ENCODE measurements at places on chromosomes 4 and X.

- DNase-seq, result no peak
These were observed 51.1 kb downstream of the SLC10A7 start for GRCh38 chr4:146470604-146471003.

GRCh38 chr4:5710961-5711478 lies at the start of gene EVC:
EVC (plus strand) TSS chr4:5711201; CDS start chr4:5711381, 180 bp downstream.
- DNase-seq, result no peak

- DNase-seq, result no peak
These were observed 23.5 kb upstream of the IRAK1 start for GRCh38 chrX:154043003-154043763.

GRCh38 chr4:27001398-27002164 lies 140.9 kb downstream of the STIM2 start:
- no peak for DNase-seq

DNA sequence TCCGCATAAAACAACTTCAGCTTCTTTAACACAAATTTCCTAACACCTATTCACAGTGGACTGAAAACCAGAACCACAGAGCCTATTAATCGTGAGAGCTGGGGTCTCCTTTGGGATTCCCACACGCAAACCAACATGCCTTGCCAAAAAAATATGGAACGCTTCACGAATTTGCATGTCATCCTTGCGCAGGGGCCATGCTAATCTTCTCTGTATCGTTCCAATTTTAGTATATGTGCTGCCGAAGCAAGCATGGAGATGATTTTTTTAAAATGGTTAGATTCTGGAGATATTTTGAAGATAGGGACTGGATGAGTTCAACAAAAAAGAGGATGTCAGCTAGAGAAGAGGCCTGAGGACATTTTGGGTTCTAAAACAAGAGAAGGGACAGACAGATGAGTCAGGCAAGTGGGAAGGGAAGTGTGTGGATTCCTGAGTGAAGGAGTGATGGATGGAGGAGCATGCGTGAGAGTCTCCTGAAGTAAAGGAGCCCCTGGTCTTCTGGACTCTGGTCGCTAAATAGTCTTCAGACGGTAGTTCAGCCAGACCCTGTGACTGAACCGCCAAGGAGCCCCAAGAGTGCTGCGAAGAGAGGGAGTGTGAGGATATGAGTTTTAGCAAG lies 9.5 kb upstream of the GATA1 start:
- no peak for DNase-seq

DNA sequence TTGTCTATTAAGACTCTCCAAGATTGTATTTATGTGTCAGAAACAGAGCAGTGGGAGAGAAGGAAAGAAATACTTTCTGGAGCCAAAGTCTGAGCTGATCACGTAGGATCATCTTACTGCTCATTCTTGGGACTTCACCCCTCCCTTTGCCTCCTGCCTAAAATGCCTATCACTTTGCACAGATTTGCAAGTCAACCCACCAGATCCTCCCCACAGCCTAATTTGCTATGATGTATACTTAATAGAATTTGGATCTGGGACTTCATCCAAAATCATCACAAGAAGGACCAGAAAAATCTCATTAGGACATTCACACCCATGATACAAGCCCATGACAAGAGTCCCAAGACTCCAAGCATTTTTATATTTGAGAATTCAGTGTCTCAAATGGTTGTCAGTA lies 290.2 kb downstream of the FBXW7 start:
- DNase-seq, result no peak

DNA sequence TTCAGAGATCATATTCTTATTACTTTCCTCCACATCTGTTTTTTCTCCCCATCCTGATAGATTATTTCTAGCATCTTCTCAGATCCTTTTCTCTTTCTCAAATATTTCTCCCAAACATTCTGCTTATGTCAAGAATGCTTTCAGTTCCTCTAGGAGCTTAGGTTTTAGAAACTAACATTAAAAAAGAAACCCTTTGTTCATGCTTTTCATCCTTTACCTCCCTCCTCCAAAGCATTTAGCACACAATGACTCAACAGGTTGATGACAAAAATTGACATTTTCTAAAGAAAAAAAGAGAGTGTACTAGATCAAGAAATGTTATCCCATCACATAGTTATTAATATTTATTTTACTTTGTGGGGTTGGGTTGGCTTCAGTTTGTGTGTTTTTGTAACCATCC lies 16.5 kb upstream of the ALB start:
- DNase-seq, result no peak

DNA sequence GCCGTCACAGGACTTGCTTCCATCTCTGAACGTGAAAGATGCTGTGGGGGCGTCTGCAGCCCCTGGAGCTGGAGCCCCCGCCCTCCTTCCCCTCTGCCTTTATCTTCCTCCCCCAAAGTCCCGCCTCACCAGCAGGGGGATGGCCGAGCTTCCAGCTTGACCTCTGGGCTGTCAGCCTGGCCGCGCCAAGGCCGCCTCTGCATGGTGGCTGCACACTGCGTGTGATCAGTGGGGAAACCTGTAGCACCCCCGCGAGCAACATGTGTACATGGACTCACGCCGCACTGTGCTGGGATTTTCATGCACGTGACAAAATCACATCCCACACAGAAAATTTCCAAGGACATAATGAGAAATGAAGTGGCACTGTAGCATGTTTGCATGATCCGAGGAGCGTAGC lies 26.5 kb upstream of the PSAPL1 start:
- DNase-seq, result no peak

DNA sequence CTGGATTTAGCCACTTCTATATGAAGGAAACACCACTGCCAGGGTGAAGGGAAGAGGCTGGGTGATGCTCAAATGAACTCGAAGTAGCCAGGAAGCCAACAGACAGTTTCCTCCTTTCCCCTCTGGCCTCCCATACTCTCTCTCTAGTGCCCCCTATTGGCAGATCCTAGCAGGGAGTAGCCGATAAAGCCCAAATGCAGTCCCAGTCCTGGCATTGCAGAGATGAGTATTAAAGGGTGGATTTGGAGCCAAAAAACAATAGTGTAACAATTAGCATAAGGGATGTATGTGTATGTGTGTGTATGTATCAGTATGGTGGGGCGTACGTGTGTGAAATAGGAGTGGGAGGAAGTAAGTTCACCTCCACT lies 213.8 kb upstream of the LDB2 start:
- DNase-seq, result no peak

DNA sequence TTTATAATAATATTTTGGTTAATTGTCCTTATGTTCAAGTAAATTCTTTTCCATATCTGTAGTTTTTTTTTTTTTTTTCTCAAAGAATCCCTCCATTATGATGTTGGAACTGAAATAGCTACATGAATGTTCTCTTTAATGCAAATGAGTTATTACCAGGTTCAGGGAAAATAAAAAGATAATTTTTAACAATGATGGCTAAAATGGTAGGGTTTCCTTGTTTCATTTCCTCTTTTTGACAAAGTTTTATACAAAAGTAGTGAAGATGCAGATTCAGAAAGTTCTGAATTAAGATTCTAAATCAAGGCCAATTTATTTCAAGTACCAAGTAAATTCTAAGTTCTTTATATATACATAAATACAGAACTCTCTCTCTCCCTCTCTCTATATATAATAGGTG lies 779.0 kb upstream of the INTU start:
- no peak for DNase-seq

- DNase-seq, result no peak
These were observed 266.4 kb downstream of the ARHGAP24 start for GRCh38 chr4:85741381-85741780.

- DNase-seq, result no peak
These were observed 26.9 kb downstream of the MAP7D2 start for GRCh38 chrX:20089845-20090244.

DNA sequence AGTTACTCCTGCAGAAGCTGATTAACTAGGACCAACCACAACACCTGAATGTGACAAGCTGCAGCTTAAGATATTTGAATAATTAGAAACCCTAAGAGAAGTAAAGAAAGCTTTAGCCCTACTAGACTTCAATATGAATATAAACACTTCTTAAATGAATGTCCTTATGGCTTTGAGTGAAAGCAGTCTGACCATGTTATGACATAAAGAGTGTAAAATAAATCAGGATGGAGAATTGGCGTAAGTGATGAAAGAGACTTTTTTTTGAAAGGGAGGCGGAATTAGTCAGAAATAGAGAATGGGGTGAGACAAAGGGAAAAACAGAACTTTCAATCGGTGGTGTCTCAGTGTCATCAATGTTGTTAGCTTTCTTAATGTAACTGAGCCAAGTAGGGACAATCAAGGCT lies 117.2 kb upstream of the MAGEB16 start:
- no peak for DNase-seq

Data from anterior cingulate cortex (tissue), 58 donors.